ENCODE measurements at places on chromosomes 1 and 21.

GRCh38 chr21:44568667-44569556 is 4.6 kb upstream of the KRTAP10-4 start:
- no peak for DNase-seq

GRCh38 chr1:33057095-33057494 is 20.4 kb upstream of the AK2 start:
- no peak for DNase-seq

DNA sequence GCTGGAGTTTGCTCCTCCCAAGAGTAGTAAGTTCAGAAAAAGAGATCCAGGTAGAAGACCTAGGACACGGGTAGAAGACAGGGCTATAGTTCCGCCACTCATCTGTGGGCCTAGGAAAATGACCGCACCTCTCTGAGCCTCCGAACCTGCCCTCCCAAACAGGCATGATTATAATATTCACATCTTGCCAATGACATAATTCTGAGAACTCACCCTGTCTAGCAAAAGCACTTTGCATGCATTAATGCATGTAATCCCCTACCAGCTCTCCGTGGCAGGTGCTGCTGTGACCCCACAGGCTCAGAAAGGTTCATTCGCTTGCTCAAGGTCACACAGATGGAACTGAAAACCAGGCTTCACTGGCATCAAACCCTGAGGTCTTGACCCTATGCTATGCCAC is 88.0 kb downstream of the SPSB1 start:
- DNase-seq = no peak

GRCh38 chr1:186535388-186536133 is 74.6 kb upstream of the PDC start:
- DNase-seq = no peak

DNA sequence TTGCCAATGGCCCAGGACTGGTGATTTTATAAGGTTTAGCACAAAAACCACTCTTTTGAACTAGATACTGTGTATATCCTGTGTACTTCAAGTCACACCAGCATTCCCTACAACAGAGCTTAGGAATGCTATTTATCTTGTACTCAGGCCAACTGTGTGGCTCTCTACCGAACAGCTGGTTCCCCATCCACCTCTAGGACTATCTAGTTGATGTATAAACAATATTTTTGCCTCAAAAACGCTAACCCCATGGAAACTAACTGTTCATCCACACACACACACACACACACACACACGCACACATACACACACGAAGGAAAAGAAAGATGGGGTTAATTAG is 28.7 kb upstream of the SLC45A3 start:
- DNase-seq = no peak

GRCh38 chr1:45299981-45300668 is 26.6 kb upstream of the HPDL start:
- DNase-seq = peak; percentile 61

- DNase-seq = no peak
These were observed 2.0 kb upstream of the UTP25 start for GRCh38 chr1:209825591-209826434.

- DNase-seq = no peak
These were observed 218.4 kb downstream of the HLX start for GRCh38 chr1:221097479-221098281.

DNA sequence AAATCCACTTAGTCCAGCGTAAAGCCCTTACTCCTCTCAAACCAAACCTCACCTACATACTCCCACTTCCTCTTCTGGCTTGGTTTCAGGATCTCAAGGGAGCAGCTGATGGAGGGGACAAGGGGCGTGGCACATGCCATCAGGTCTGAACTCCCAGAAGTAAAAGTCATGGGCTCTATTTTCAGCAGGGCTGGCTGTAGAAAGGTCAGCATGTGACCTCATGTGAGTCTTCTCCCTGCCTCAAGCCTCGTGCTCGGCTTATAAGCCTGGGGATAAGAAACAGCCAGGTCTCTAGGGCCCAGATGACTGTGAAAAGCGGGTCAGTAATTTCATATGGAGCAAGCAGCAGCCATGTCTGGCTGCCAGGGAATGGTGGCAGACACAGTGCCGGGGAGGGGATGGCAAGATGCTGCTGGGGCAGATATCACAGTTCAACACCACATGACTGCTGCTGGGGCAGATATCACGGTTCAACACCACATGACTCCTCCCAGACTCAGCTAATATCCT is 227.9 kb downstream of the KCNH1 start:
- DNase-seq = no peak

DNA sequence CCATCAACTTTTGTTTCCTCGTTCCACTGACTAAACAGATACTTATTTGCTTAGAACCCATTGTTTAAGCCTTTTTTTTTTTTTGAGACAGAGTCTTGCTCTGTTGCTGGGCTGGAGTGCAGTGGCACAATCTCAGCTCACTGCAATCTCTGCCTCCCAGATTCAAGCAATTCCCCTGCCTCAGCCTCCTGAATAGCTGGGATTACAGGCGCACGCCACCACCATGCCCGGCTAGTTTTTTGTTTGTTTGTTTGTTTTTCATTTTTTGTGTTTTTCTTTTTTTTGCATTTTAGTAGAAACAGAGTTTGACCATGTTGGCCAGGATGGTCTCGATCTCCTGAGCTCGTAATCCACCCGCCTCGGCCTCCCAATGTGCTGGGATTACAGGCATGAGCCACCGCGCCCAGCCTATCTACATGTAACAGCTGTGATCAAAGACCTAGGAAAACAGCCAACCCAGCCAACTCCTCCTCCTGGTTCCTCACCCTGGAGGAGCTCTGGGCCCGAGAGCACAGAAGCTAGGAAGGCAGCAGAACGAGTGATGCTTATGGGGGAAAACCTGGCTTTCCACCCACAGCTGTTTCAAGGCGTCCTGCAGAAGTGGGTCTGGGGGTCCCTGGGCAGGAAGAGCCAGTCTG is 32.9 kb downstream of the KCNN3 start:
- no peak for DNase-seq

DNA sequence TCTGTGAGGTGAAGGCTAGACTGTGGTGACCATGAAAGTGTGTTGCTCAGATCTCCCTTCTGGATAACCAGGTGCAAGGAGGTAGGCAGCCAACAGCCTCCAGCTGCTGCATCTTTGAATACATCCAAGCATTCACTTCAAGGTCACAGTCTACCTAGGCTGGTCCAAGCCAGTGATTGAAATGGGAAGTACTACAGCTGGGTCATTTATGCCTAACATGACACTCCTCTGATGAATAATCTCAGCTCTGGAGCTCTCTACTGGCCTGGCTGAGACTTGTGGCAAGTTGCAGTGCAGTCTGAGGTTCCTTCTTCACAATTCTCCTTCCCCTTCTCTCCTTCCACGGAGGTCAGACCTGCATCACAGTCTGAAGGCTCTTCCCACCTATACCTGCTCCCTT is 35.0 kb upstream of the ARHGAP29 start:
- DNase-seq = no peak

GRCh38 chr1:30778154-30778978 is 20.8 kb upstream of the LAPTM5 start:
- DNase-seq = no peak

- no peak for DNase-seq
These were observed 36.4 kb downstream of the PDC start for GRCh38 chr1:186424539-186424938.

All from NCI-H2107 (cell line).